ENCODE measurements at places on chromosomes 3 and 15.

GRCh38 chr3:156332304-156332703, 211.9 kb downstream of the KCNAB1 start:
- no peak for DNase-seq

- no peak for DNase-seq
Measured at GRCh38 chr3:28252001-28252431, 10.6 kb downstream of the CMC1 start.

- DNase-seq = no peak
Measured at GRCh38 chr15:35394416-35394815, 151.5 kb downstream of the DPH6 start.

DNA sequence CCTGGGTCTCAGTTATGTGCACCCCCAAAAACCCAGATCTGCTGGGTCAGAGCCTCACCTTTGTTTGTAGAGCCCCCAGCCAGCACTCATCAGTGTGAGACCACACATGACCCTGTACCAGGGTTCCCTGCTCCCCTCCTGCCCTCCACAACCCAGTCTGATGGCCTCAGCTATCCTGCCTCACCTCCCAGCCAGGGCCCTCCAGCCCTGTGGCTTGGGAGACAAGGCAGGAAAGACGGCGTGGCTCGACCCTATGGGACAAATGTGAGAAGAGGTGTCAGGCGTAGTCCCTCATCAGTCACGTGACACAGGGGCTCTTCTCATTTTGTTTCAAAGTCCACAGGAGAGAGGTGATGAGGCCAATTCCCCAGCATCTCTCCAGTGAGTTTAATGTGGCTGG, 28.3 kb upstream of the PRR23E start:
- DNase-seq = no peak

DNA sequence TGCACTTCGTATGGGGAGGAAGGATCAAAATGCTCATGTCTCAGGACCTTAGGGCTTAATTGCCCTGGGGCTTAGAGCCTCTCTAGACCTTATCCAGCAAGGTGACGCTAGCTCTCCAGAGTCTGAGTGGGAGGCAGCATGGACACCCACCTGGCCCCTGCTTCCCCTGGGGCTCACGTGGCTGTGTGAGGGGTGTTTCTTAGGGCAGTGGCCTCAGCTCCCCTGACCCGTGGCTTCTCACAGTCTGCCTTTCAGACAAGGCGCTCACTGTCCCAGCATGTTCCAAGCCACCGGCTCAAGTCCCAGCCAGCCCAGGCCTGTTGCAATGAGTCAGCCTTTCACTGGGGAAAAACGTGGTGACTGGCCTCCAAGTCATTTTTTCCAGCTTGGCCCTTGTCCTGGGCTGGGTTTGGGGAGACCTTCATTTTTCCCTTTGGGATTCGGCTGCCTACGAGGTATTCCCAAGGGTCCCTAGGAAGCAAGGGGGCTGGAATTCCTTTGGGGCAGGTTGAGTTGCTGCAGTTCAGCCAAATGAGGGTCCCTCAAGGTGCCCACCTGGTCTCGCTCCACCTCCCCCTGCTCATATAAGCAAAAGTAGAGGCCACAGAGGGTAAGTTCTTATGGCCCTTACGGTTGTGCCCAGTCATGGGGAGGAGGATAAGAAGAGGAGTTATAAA, 15.7 kb downstream of the BHLHE40 start:
- peak; percentile 72 for DNase-seq

DNA sequence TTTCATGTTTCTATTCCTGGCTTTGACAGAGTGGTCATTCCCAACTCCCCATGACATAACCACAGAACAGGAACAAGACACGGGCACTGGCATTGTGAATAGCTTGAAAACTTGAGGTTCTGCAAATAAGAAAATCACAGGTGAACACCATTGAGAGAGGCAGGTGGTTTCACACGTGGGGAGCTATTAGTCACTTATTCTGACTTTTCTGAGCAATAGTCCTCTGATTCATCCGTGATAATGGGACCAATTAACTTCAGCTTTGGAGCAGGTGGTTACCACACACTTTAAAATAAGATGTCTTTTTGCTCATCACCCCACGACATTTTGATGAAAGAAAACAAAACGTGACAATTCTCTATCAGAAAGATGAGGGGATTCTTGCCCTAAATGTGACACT, 224.7 kb downstream of the KLF13 start:
- DNase-seq = no peak

- DNase-seq = no peak
Measured at GRCh38 chr15:38521316-38521715, 43.3 kb downstream of the RASGRP1 start.

- DNase-seq = no peak
Measured at GRCh38 chr3:100500320-100500880, 8.0 kb downstream of the TMEM45A start.

DNA sequence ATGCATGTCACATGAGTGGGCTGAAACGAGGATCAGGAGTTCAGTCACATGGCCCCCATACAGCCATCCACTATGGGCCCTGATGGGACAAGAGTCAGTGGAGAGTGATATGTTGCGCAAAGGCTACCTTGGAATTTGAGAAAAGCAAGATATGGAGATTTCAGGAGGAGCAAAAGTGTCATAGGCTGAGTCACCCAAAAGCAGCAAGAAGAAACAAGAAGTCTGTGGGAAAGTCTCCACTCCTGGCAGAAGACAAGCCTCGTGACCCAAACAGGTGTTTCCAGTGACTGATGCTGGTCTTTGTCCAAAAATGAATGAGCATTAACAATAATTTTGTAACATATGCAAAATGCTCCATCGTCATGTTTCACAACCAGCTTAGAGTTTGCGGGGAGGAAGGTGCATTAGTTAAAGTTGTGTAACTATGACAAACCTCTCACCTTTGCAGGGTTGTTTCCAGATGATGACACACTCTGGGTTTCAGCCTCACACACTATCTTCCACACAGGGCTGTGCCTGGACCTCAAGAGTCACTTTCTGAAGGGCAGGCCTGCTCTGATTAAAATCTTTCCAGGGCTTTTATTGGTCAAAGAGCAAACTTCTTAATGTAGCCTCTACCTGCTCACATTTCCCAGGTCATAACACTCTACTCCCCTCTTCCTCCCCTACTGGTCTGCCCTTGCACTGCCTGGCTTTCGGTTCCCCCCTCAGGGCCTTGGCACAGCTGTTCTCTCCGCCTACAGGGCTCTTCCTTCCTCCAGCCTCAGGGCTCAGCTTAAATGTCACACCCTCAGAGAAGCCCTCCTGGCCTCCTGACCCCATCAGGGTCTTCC, 3.9 kb upstream of the DNASE1L3 start:
- no peak for DNase-seq

DNA sequence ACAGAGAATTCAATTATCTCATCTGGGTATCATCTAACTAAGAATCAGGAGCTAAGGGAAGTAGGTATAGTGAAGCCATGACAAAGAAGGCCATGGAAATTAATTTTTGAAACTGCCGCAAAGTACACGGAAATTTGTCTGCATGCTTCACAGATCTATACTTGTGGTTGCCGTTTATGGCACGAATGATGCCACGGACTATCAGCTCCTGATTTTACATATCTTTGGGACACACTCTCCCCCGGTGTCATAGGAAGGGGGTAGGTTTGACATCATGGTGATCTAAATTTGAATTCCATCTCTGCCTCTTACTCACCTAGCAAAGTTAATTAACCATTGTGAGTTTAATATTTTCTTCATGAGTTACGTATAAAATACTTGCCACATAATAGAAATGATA, 14.0 kb downstream of the ARPP21 start:
- no peak for DNase-seq

GRCh38 chr3:127441764-127442163, 148.8 kb downstream of the TPRA1 start:
- no peak for DNase-seq

GRCh38 chr3:194900854-194901522, 215.3 kb downstream of the FAM43A start:
- no peak for DNase-seq

DNA sequence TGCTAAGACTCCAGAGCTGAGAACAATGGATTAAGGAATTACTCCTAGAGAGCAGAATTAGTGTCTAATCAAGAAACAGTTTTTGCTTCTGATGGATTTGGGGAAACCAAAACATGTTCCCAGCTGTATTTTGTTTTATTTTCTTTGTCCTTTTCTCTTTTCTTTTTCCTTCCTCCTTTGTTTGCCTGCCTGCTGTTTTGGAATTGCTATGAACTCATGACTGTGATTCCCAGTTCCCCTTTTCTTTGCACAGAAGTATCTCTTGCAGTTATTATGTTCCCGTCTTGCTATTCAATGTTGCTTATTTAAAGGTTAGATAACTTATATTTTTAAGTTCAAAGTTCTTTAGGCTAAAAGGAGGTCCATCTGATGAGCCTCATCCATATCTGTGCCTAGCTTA, 77.0 kb upstream of the GBE1 start:
- DNase-seq = no peak

DNA sequence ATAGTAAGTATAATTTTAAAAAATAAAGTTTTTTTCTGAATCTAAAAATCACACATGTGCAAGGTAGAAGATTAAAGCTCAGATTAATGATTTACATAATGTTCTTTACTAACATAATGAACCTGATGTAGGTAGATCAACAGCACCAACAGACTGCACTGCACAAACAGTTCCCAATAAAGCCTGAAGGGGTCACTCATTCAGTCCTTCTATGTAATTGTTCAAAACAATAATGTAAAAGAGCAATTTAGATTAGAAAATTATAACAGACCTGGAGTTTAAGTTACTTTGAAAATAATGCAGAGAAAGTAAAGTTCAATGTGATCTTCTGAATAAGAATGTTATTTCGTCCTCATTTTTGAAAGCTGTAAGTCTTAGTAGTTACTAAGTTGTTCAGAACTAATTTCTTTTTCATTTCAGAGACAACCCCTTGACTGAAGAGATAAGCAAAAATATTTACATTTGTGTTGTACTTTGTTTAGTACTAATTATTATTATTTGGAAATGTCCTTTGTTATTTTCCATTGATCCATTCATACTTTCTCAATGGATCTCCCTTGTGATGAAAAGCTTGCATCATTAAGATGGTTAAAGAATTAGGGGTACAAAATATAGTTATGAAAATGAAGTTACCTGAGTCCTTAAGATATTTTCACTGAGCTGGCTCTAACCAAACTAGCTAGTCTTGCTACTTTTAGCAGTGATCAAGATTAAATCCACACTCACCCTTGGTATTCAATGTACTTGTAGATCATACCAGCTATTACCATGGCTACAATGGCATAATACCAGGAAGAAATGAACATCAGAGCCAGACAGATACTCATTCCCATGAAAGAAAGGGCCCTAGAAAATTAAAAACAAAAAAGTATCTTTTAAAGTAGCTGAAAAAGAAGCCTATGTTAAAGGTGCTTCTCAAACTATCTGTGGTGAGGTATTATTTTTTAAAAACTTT, 16.8 kb downstream of the EMC4 start:
- DNase-seq = peak; percentile 26

- no peak for DNase-seq
Measured at GRCh38 chr3:71903112-71903495, 118.2 kb upstream of the PROK2 start.

- no peak for DNase-seq
Measured at GRCh38 chr15:84973492-84974460, 7.9 kb upstream of the PDE8A start.

- no peak for DNase-seq
Measured at GRCh38 chr15:80573606-80574005, 121.5 kb upstream of the ABHD17C start.

- DNase-seq = no peak
Measured at GRCh38 chr3:125151916-125152315, 60.6 kb downstream of the SLC12A8 start.

DNA sequence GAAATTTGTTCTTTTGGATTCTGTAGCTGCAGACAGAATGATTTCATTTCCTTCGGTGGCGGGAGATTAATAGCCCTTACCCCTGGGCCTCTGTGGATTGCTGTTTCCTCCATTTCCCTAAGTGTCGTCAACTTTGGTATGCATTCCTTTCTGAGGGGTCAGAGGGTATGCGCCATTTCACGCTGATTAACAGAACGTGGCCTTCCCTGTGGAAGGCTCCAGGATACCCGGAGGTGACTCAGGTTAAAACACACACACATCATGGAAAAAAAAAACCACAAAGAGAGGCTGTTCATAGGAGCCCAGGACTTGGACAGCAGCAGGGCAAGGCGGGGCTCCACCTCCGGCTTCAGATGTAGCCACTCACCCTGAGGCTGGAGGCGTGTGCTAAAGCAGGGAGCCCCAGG, 51.9 kb downstream of the EPHB1 start:
- DNase-seq = peak; percentile 37

DNA sequence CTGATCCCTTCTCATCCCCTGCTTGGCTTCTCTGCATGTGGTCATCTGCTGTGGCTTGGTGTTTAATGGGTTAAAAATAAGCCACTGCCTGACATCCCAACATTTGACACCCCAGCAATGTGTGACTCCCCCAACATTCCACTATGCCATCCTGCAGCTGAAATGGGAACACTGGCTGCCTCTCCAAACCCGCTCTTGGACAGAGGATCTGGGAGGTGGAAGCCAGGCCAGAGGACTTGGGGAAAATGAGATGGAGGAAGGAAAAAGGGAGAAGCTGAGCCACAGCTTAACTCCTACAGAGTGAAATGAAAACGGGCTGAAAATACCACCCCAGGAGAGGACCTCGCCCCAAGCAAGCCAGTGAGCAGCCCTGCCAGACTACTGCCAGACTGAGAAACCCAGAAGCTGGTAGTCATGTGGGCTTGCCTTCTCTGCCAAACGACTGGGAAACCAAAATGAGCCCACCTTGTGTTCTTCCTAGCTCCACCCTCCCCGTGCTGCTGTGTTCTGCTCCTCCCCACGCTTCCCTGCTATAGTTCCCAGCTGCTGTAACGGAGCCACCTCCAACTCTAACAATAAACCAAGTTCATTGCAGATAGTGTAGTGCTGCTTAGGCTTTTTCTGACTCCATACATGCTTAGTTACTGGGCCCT, 13.7 kb downstream of the MAP1A start:
- DNase-seq = no peak

- no peak for DNase-seq
Measured at GRCh38 chr3:179615458-179616173, 11.0 kb downstream of the NDUFB5 start.

GRCh38 chr15:79474252-79474651, 42.1 kb downstream of the MINAR1 start:
- DNase-seq = no peak

DNA sequence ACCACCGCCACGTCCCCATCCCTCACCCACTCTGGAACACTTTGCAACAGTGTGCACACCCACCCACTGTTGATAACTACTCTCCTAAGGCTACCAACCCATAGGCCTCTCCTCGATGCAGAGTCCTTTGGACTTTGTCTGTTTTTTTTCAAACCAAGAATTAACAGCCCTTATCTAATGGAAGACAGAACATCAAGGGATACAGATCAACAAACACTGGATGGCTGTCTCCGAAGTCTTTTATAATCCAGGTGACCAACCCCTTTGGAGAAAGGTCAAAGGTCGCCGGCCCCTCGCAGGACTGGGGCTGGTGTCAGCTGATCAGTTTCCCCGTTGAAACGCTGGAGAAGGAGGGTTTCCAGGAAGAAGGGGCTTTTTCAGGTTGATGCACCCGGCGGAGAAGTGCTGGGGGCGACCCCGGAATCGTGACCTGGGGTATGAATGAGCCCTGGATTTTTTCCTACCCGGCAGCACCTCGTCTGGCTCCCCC, 532 bp downstream of the B4GALT4 start:
- no peak for DNase-seq

DNA sequence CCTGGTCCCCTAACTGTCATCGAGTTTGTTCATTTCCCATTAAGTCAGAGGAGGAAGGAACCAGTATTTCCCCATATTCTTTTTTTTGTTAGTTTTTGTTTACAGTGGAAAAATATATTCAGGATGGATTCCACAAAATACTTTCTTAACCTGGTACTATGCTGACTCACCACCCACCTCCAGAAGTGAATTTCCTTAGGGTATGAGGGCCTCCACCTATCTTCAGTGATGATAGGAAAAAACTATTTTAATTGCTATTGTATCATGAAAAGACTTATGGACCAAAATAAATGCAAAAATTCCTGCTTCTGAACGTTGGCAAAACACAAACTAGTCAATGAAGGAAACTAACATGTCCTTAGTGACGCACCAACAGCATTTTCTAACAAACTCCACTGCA, 64.2 kb upstream of the FOXP1 start:
- no peak for DNase-seq

Measured in SW 1271 (cell line).